ENCODE measurements at places on chromosomes 5 and 9. TPM values are rescaled to one million over a fixed set of nuclear protein-coding genes. Genes with fewer than 3 reads are reported as not detected.

Gene PHF24
- not detected for polyA plus RNA-seq

Gene GPR150
- polyA plus RNA-seq: 0.64 TPM

Gene ZDHHC11
- not detected for polyA plus RNA-seq

Gene CFAP90
- polyA plus RNA-seq: not detected

Gene KIF20A
- polyA plus RNA-seq: not detected

Gene AQP7
- polyA plus RNA-seq: not detected

Gene HAVCR1
- not detected for polyA plus RNA-seq

Gene FCN2
- not detected for polyA plus RNA-seq

Gene SHOC1
- polyA plus RNA-seq: not detected

Gene ADAMTS6
- 0.67 TPM for polyA plus RNA-seq

Gene PPP3R2
- not detected for polyA plus RNA-seq

Gene BARX1
- not detected for polyA plus RNA-seq

Gene FYB1
- 1.4 TPM for polyA plus RNA-seq

Gene NOXA1
- polyA plus RNA-seq: 1.7 TPM

Gene SLC27A6
- not detected for polyA plus RNA-seq

Gene BARHL1
- polyA plus RNA-seq: not detected

Gene HSPA9
- polyA plus RNA-seq: 102 TPM

Gene PAEP
- polyA plus RNA-seq: not detected

Gene TMEM38B
- 71.1 TPM for polyA plus RNA-seq

Gene GKAP1
- polyA plus RNA-seq: 4.6 TPM

Gene ADAMTS2
- not detected for polyA plus RNA-seq

Gene ZNF462
- polyA plus RNA-seq: not detected

Gene HSPA4
- 97.3 TPM for polyA plus RNA-seq

Gene MORN5
- not detected for polyA plus RNA-seq

Gene ZNF454
- not detected for polyA plus RNA-seq

Gene CAMK2A
- polyA plus RNA-seq: not detected

Gene SH2D3C
- 30.9 TPM for polyA plus RNA-seq

Gene NTNG2
- 1.9 TPM for polyA plus RNA-seq

Gene IGFBPL1
- polyA plus RNA-seq: not detected

Gene DRD1
- not detected for polyA plus RNA-seq

Gene DDX41
- polyA plus RNA-seq: 39.8 TPM

Gene PCDHA8
- not detected for polyA plus RNA-seq

Data from naive B cell (primary cell).